ENCODE measurements at places on chromosomes 11 and 22. TPM values are rescaled to one million over a fixed set of nuclear protein-coding genes. Genes with fewer than 3 reads are reported as not detected.

DNA sequence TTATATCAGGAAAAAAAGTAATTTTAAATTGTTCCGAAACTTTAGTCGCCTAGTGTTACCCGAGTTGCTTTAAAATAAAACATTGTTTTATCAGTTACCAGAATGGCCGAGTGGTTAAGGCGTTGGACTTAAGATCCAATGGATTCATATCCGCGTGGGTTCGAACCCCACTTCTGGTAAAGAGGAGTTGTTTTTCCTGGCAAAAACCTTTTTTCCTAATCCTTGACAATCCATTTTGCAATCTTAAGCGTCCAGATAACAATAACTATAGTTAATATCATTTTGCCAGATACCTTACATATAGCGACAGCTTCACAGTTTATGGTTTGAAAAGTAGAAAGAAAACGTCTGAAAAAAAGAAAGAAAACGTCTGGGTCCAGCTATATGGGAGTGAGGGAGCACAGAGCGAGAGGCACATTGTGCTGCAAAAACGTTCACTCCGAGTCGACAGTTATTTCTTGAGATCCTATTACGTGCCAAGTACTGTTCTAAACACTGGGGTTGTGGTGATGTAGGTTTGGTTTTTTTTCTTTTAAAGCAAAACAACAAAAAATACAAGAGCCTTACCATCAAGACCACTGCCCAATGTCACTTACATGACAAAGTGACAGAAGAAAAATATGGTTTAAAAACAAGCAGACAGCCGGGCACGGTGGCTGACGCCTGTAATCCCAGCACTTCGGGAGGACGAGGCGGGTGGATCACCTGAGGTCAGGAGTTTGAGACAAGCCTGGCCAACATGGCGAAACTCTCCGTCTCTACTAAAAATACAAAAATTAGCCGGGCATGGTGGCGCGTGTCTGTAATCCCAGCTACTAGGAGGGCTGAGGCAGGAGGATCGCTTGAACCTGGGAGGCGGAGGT is 40.6 kb downstream of the OR4D9 start:
- DNase-seq = no peak

The PAX6 gene
- total RNA-seq = not detected

DNA sequence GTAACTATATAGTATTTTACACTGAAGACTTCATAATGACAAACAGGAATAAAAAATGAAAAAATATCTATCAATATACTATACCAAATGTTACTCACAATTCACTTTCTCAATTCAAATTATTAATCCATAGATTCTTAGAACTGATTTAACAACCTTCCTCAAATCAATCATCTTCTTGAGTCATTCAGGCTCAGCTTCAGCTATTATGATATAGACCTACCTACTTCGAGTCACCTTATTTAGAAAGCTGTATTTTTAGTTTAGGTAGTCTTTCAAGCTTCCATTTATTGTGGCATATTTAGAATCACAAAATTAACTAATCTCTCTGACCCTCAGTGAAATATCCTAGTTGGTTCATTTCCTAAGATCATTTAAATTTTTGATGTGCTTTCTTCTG is 8.2 kb downstream of the CREBZF start:
- DNase-seq = no peak

DNA sequence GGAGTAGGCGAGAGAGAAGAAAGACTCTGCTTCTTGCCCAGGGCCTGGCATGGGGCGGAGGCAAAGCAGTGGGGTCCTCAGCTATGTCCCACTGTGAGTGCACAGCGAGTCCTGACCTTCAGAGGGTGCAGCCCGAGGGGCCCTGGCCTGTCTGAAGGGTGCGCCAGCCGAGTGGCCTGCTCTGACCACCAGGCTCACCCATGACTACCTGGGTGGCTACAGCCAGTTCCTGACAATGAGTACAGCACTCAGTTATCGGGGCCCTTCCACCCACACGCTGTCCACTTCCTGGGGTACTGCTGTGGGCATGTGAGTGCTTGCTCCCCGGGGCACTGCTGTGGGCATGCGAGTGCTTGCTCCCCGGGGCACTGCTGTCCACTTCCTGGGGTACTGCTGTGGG is 74.1 kb upstream of the B3GAT1 start:
- DNase-seq = no peak

DNA sequence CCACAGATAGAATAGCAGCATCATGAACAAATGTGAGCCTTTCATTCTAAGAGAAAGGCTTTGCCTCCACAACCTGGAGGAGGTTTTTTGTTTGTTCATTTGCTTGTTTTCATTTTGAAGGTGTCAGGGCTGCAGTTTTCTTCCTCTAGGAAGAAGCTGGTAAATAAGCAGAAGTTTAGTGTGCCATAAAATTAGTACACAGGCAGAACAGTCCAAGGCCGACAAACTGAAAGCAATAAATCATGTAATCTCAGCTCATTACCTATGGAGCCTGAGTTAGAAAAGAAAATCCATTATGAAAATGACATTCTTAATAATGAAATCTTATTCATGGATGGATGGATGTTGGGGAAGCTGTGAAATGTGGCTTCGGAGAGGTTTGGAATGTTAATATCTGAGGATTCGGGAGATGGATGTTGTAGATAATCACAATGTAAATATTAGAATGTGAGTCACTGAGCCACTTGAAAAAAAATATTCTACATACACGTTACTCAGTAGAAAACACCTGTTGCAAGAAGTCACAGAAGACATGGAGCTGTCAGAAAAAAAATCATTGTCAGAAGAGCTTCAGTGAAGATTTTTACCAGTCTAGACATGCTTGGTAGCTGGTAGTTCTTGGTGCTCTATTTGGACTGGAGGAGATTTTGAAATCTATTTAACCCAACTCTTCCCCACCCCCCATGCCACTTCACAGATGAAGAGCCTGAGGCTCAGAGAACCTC is 15.0 kb upstream of the ZDHHC13 start:
- no peak for DNase-seq

DNA sequence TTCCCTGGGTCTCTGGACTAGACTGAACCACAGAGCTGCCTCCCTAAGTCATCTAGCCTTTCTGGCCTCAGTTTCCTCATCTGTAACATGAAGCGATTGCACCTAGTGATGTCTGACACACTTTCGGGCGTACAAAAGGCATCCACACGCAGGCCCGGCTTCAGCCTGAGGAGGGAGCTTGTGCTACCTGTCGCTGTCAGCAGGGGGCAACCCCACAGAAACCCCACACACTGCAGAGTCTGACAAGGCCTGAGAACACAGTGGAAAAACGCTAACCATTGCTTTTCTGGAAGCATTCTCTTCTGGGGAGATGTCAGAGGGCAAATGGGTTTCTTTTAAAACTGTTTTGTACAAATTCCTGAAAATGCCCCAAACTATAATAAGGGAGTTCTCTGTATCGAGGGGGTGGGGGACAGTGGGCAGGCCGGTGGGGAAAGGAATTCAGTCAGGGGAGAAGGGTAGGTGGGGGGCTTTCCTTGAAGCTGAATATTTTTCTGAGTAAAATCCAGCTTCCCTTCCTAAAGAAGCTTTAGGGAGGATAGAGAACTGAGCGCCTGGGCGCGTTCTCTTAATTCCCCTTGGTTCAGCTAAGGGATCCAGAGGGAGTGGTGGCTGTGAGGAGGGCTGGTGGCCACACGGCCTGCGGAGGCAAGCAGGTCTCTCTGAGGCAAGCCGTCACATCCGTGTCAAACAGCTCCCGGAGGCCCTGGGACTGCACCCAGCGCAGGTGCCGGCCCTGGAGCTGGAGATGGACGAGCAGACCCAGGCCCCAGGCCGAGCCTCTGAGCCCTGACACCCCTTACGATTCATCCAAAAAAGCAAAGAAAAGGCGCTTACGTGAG is 533 bp downstream of the ELF5 start:
- DNase-seq = peak; percentile 54

The CRYBA4 gene
- total RNA-seq = not detected

DNA sequence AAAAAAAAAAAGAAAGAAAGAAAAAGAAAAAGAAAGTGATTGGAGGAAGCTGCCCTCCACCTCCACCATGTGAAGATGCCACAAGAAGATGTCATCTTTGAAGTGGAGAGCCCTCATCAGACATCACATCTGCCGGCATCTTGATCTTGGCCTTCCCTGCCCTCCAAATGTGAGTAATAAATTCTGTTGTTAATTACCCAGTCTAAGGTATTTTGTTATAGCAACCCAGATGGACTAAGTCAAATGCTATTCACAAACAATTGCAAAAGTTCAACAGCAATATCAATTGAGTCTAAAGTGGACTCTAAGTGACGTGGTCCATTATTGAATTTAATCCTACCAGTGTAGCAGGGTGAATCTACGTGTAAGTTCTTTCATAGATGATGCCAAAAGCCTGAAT is 55.9 kb upstream of the NUP160 start:
- no peak for DNase-seq

GRCh38 chr11:123375832-123376231 is 54.2 kb upstream of the GRAMD1B start:
- DNase-seq = no peak

DNA sequence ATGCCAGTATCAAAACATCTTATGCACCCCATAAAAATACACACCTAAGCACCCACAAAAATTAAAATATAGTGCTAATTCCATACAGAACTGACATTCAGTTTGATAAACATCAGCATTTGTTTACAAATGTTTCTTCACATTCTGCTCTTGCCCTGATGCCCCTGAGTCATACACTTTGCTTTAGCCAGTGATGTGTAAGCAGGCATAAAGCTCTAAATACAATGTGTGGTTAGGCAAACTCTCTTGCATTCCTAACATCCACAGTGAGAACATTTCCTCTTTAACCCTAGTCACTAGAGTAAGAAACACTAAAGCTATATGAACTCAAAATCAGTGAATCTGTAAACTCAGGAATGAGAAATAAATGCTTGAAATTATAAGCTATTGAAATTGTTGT is 1060.7 kb downstream of the FAM181B start:
- no peak for DNase-seq

The ARAP1 gene
- total RNA-seq = 101 TPM

The CLMP gene
- total RNA-seq = 0.23 TPM
